ENCODE measurements at places on chromosomes 11 and 22. TPM values are rescaled to one million over a fixed set of nuclear protein-coding genes. Genes with fewer than 3 reads are reported as not detected.

Gene OR2AG2
- 0.25 TPM for total RNA-seq

Gene LRRC10B
- total RNA-seq, result 0.15 TPM

Gene C1QTNF4
- not detected for total RNA-seq

Gene MS4A6E
- not detected for total RNA-seq

Gene MPPED2
- 0.10 TPM for total RNA-seq

DNA sequence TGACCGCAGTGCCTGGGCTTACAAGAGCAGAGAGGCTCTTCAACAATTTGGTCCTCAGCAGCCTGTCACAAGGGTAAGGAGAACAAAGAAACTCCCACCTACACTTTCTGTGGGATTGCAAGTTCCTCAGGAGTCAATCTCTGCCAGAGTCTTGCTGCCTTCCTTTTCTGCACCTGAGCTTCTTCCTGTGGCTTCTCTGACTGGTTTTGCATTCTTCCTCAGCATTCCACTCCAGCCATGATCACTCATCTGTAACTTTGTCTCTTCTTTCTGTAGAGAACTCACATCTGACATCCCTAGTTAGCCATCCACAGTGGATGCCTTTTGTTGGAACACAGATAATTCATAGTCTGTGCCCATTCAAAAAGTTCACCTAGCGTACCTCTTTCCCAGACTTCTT, 14.2 kb upstream of the OR6A2 start:
- DNase-seq, result peak; percentile 63

GRCh38 chr11:78806214-78807004, 231.7 kb upstream of the NARS2 start:
- DNase-seq, result peak; percentile 85

DNA sequence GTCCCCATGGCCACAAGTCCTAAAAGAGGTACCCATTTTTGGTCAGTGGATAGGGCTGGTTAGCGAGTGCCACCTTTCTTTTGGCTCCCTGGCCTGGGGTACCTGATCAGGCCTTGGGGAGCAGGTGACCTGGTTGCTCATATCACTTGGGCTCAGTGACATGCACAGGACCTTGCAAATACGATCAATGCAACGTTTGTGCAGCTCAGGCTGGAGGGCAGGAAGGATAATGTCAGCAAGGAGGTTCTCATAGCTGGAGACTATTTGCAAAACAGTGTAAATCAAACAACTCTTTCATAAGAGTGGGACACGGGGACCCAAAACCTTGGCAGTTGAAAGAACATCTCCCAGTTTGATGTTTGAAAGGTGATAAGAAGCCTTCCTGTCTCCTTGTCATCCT, 127.4 kb upstream of the CADM1 start:
- DNase-seq, result no peak

- no peak for DNase-seq
Observed at GRCh38 chr11:62712276-62712812, 4.9 kb downstream of the GNG3 start.

GRCh38 chr11:64291262-64291751, at the start of gene KCNK4:
TSS of gene KCNK4 (plus strand) at chr11:64291302. CDS start at chr11:64293019, 1,717 bp downstream.
- DNase-seq, result no peak

DNA sequence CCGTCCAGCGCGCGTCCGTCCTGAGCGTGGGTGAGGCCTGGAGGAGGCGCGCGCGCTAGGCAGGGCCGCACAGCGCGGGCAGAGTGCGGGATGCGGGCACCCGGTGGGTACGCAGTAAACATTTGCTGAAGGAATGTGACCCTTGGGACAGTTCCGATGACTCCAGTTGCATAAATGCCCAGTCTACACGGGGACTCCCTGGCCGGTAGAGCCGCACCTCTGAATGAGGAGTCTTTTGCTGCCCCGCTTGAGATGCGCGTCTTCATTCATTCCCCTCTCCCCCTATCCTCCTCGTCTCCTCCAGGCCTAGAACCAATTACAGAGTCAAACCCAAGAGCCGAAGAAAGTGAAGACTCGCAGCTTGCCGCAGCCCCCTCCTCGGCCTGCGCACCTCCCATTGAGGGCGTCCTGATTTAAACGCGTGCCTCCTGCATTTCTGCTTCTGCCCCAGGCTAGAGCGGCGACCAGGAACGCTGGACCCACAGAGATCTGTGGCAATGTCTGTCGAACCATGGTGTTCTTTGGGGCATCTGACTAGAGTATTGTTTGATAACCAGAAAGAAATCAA, 729 bp upstream of the CHKB start:
- DNase-seq, result no peak

DNA sequence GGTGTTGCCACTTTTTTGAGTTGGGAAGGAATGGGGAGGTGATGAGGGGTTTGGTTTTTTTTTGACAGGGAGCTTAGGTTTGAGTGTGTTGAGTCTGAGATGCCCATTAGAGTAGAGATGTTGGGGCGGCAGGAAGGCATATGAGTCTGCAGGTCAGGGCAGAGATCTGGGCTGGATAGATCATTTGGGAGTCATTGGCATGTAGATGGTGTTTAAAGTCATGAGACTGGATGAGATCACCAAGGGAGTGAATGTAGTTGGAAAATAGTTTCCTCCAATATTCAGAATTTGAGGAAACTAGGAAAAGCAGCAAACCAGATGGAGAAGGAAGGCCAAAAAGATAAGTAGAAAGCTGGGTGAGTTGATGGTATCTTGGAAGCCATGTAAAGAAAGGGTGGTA, 2.1 kb upstream of the ANAPC15 start:
- no peak for DNase-seq

DNA sequence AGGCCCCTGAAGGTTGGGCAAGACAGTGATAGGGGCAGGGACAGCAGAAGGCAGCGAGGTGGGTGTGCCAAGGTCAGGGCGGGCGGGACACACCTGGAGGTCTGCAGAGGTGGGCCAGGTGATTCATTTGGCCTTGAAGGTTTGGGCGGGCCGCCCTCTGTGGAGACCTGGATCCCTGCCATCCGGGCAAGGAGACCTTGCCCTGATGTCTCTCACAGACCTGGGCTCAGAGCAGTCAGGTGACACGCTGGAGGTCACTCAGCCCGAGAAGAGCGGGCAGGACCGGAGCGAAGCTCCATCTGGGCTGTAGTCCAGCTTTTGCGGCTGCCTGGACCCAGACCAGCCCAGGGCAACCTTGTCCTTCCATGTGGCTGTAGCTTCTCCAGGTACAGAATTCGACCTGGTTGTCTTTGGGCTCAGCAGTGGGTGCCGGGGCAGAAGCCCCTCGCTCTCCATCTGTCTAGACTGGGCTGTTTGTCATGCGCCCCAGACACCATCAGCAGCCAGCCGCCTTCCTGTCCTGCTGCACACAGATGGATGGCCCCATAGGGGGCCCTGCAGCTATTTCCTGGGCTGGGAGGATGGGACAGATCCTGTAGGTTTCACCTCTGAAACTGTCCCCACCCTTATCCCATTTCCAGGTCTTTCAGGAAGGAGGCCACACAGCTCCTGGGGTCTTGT, 3.1 kb downstream of the MRGPRG start:
- DNase-seq, result no peak

DNA sequence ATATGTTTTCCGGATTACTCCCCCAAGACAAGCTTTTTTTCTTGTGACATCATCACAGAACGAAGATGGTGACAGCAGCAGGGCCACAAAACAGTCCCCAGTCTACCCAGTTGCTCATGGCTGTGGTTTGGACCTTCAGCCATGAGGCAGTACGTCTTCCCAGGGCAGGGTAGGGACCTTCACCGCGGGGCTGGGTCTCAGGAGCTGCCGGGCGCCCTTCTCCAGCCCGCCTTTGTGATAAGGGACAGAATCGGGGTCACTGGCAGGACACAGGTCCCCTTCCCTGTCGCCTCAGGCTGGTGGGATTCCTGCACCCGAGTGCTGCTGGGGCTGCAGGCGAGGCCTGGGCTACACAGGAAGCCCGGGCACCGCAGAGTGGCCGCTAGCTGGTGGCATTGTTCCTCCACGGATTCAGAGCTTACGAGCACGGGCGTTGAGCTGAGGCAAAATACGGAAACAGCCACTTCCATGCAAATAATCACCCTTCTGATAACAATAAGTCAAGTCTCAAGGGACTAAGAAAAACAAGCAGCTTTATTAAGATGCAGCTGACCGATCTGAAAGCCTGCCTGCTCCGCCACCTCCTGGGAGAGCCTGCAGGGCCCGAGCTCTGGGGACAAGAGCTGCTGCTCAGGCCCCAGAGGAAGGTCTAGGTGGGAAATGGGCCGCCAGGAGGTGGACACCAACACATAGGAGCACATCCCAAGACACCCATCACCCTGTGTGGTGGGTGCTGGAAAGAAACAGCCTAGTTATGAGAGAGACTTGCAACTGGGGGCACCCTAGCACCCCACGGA, 12.3 kb downstream of the TBX1 start:
- DNase-seq, result no peak

- no peak for DNase-seq
Observed at GRCh38 chr11:3167143-3168119, 2.3 kb upstream of the OSBPL5 start.

- DNase-seq, result no peak
Observed at GRCh38 chr22:47872761-47873535, 1110.5 kb downstream of the TBC1D22A start.

- DNase-seq, result no peak
Observed at GRCh38 chr22:48695731-48696305, 1131.9 kb downstream of the BRD1 start.

- no peak for DNase-seq
Observed at GRCh38 chr22:12613199-12613598, 2914.8 kb upstream of the OR11H1 start.

DNA sequence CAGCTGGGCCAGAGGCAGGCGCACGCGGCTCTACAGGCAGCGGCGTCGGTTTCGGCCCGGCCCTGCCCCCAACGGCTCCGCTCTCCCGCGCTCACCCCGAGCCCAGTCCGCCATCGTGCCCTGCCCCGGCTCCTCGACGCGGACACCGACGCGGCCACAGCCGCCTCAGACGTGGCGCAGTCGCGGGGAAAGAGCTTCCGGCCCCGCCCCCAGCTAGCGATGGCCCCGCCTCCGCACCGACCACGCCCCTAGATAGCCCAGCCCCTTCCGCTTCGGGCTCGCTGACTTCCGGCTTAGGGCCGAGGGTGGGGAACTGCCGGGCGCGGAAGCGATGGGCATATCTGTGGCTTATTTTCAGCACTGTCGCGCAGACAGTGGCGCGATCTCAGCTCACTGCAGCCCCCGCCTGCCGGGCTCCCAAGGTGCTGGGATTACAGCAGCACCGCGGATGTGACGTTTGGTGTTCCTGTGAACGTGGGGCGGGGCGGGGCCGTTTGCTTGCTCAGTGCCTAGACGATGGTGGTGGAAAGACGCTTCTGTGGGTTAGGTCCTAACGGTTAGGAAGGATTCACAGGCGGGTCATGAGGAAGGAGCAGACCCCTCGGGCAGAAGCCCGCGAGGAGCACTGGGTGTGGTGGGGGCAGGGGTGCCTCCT, at the start of the genes BET1L and RIC8A:
TSS of gene BET1L (minus strand) at position 192 of the 655 bp plus-strand sequence. CDS start at position 114, 78 bp downstream.
TSS of gene RIC8A (plus strand) at position 501 of the 655 bp plus-strand sequence. CDS start 1,147 bp downstream, outside the sequence.
- DNase-seq, result peak; percentile 96

- DNase-seq, result no peak
Observed at GRCh38 chr11:78244546-78245255, 56.0 kb downstream of the USP35 start.

DNA sequence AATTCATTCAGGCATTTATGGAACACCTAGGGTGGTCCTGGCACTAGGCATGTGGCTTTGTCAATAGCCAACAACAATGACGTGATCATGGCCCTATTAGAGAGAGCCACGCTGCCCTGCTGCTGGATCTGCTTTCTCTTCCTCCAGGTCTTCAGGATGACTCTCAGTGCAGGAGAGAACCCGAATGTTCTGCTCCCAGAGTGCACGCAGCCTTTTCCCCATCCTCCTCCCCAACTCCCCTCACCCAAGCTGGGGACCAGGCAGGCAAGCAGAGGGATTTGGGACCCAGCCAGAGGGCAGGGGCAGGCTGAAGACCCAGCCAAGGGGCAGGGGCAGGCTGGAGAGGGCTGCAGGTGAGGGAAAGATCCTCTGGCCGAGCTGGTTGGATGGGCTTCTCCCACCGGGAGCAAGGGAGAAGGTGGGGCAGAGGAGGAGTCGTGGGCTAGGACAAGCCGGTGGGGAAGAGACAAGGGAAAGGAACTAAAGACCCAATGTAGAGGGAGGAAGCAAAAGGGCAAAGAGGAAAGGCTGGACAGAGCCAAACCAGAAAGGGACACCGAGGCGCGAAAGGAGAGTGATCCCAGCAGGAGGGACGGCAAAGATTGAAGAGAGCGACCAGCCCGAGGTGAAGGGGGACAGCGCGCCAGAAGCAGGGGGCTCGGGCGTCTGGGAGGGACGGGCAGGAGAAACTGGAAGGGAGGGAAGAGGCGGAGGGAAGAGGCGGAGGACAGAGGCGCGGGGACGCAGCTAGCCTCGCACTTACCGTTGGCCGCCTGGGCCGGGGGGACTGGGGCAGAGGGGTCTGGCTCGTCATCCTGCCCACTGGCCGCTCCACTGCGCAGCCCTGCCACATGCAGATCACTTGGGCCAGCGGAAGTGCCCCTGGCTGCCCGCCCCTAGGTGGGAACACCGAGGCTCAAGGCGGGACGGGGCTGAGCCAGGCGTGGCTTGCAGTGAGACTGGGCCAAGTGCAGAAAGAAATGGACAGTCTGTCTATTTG, at the start of gene KCTD14:
TSS of gene KCTD14 (minus strand) at position 880 of the 1,000 bp plus-strand sequence. CDS start at position 853, 27 bp downstream.
- DNase-seq, result no peak

- no peak for DNase-seq
Observed at GRCh38 chr22:45319324-45319685, 9.6 kb downstream of the FAM118A start.

- no peak for DNase-seq
Observed at GRCh38 chr11:5203366-5203765, 2.9 kb upstream of the OR51V1 start.

- DNase-seq, result no peak
Observed at GRCh38 chr11:103007521-103007920, 52.0 kb upstream of the MMP13 start.

DNA sequence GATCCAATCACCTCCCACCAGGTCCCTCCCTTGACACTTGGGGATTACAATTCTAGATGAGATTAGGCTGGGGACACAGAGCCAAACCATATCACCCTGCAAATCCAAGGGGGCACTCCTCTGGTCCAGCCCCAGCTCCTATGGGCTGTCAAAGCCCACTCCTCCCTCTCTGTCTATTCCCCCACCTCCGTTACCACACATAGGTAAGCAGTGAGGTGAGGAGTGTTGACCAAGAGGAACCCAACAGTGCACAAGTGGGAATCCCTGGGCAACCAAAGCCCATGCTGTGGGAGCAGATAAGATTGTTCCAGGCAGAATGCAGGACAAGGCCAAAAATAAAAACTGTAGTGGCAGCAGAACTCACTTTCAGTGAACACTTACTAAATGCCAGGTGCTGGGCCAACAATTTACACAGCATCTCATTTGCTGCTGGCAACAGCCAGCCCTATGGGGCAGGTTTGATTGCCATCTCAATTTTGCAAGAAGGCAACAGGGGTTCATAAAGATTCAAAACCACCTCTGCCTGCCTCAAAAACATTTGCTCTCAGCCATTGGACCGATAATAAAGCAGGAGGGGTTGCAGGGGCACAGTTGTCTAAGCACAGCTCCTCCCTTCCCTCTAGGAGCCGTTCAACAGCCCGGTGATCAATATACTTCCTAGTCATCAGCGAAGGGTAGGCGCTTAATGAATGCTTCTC, 8.9 kb downstream of the SDF2L1 start:
- DNase-seq, result no peak

GRCh38 chr11:67700548-67701262, 26.3 kb upstream of the ALDH3B2 start:
- DNase-seq, result no peak

Data from renal cortical epithelial cell (primary cell).